ENCODE measurements at places on chromosomes 6 and 20.

GRCh38 chr6:144064402-144065212 is 30.8 kb downstream of the SF3B5 start:
- peak; percentile 52 for DNase-seq

DNA sequence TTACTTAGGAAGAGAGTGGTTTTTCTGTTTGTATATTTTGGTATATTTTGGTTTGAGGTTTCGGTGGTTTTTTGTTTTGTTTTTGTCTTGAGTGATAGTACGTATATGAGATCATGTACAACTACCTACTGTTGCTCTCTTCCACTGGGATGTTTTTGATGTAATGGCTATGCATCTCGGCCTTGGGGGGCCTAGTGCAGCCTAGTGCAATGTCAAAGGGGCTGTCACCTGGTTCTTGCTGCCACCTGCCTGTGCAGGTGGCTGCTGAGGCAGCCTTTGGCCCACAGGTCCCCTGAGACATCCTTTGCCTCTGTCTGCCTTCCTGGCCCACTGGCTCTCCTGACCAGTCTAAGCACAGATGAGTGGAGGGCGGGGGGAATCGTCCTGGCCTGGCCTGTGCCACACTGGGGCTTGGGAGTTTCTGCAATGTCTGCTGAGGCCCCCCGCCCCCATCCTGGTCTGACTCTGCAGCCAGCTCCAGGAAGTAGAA is 546.6 kb downstream of the CD83 start:
- DNase-seq, result peak; percentile 49

DNA sequence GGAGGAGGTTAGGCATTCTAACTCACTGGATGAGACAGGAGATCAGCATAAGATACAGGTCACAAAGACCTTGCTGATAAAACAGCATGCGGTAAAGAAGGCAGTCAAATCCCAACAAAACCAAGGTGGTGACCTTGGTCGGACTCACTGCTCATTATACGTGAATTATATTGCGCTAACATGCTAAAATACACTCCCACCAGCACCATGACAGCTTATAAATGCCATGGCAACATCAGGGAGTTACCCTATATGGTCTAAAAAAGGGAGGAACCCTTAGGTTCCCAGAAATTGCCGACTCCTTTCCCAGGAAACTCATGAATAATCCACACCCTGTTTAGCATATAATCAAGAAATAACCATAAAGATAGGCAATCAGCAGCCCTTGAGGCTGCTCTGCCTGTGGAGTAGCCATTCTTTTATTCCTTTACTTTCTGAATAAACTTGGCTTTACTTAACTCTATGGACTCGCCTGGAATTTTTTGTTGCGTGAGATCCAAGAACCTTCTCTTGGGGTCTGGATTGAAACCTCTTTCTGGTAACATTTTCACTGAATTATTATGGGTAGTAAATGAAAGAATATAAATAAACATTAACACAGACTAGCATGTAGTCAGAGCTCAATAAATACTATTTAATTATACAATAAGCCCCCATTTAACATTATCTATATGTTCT is 3.0 kb upstream of the LAMA4 start:
- DNase-seq, result no peak

- peak; percentile 73 for DNase-seq
Measured at GRCh38 chr6:111406200-111406721, 76.8 kb downstream of the REV3L start.

GRCh38 chr6:21593927-21594415 is 420 bp downstream of the SOX4 start:
- peak; percentile 9 for DNase-seq

GRCh38 chr6:33886673-33887144 is 82.9 kb upstream of the MLN start:
- DNase-seq, result no peak

DNA sequence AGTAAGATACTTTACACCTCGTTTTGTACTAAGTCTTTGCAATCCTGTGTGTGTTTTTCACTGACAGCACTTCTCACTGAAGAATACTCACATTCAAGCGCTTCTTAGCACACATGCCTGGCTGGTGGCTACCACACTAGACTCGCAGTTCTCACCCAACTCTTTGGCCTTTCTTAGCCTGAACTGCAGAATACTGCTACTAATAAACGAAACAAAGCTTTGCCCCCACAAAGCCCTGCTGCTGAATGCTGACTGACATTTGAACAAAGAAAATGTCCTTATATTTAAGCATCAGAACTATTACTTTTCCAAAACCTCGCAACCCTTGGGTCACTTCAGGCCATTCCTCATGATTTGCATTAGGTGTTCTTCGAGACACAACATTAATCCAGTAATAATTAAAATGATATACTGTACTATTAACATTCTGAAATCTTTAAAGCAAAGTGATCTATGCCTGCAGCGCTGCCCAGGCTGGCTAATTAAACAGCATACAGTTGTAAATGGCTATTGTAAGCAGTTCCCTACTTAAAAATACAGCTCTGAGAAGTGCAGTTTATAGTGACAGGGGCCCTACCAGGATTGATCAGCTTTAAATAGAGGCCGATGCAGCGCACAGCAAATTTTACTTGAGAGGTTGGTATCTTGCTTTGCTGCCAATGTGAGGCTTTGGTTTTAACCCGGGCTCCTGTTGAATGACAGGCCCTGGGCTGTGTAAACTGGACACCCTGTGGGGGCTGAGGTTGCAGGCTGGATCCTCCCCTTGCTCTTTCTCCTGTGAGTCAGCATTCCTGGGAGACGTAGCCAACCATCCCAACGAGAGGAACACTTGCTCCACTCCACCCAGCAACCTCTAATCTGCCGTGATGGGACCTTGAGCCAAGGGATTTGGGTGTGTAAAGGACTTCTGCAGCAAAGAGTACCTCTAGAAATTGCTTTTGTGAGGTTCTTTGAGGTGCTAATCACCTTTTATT is 899.0 kb downstream of the TFAP2A start:
- DNase-seq, result no peak

DNA sequence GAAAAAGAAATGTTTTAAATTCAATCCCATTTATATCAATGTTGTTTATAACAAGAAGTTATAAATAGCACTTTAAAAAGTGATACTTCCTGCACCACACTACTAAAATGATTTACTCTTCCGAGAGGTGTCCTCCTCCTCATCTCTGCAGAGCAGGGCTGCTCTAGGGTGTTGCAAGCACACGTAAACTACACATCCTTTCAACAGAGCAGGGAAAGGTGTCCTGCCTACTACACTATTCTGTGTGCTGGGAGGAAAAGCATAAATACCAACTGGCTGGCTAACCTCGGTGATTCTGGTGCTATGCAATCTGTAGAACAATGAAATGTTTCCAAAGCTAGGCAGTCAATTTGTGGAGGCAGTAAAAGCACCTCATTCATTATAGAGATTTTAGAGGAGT is 89.5 kb upstream of the MAP7 start:
- DNase-seq, result no peak

- no peak for DNase-seq
Measured at GRCh38 chr6:105892577-105893262, 193.4 kb upstream of the PRDM1 start.

- DNase-seq, result no peak
Measured at GRCh38 chr20:1121429-1121828, 3.0 kb downstream of the PSMF1 start.

- no peak for DNase-seq
Measured at GRCh38 chr6:87095087-87095509, at the start of gene CGA. Gene CGA, minus strand, starts transcription at chr6:87095106. Its CDS starts 6,906 bp downstream, at chr6:87088200.

- no peak for DNase-seq
Measured at GRCh38 chr6:47859175-47859574, 77.3 kb downstream of the OPN5 start.

DNA sequence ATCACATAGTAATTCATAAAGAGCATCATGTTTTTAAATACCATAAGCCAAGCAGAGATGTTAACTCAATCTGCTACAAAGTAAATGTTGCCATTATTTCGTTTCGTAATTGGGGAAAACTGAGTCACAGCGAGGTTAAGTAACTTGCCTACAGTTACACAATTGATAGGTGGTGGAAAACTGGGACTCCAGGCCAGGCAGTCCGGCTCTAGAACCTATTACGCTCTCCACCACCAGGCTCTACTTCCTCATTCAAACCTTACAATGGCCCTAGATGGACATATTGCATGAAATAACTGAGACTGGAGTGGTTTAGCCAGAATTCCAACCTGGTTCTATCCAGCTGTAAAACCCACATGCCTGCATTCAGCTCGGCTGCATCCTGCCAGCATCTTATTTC is 58.2 kb downstream of the LINC00237 start:
- DNase-seq, result no peak

DNA sequence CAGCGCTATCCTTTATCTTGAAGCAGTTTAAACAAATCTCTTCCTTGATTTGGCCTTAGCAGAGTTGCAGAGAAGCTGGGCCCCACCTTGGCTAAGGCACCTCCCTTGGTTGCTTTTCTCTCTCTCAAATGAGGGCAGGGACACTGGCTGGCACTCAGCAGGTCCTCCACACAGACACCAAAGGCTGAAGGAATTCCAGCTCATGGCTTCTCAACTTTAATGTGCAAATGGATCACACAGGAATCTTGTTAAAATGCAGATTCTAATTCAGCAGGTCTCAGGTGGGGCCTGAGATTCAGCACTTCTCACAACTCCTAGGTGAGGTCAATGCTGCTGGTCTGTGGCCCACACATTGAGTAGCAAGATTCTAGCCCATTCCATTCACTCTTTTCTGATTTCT is 25.7 kb downstream of the RIMS4 start:
- no peak for DNase-seq

- DNase-seq, result no peak
Measured at GRCh38 chr20:40639676-40640355, 49.2 kb downstream of the MAFB start.

DNA sequence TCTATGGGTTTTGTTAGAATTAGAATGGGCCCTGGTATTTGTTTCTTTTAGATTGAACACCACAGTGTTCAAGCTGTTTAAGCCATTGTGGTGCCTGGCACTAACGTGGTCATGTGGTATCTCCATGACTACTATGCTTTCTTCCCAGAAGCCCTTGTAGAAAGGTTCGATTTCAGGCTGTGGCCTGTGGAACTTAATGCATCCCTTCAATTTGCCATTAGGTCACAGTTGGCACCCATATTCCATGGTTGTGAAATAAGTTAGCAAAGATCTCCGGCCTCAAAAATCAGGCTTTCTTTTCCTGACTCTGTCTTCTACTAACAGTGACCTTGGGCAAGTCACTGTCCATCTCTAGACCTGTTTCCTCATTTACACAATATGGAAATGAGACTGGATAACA is 31.3 kb upstream of the AAR2 start:
- DNase-seq, result no peak

GRCh38 chr6:55666606-55667225 is 87.7 kb upstream of the HMGCLL1 start:
- no peak for DNase-seq

DNA sequence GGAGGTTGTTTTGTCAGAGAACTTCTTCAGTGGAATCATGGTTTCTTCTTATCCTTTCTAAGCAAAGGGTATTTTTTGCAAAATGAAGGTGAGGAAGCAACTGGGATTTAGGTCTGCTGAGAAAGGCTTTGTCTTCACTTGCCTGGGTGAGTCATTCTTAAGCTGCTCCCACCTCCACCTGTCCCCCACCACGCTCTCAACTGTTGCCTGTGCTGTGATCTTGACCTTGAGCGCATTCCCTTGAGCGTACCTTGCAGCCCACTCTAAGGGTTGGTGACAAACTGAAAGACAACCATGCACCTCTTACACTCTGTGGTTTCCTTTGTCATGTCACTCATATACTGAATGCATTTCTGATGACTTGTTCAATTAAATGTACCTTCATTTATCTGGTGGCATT is 641.1 kb downstream of the RNF144B start:
- DNase-seq, result no peak

- no peak for DNase-seq
Measured at GRCh38 chr6:154613137-154613676, 102.7 kb upstream of the CNKSR3 start.

GRCh38 chr20:20710443-20711315 is 1.8 kb downstream of the RALGAPA2 start:
- DNase-seq, result no peak

DNA sequence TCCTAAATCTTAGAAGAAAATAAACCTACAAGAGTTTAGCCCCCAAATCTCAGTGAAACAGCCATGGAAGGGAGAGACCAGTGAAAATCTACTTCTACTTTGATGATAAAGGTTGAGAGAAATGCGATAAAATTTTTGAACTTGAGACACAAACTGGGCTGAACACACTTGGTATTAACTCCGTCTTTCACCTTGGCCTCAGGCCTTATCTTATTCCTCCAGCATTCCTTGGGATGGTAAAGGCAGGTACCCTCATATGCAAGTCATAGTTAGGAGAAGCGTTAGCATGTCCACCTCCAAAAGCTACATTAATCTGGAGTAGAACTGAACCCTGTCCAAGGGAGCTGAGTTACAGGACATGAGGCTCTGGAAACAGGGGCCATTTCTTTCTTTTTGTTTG is 1.2 kb upstream of the SPTLC3 start:
- DNase-seq, result no peak

GRCh38 chr6:17601386-17601703 is 1.2 kb downstream of the FAM8A1 start:
- DNase-seq, result no peak

GRCh38 chr20:37223053-37223452 is 38.6 kb downstream of the GHRH start:
- DNase-seq, result no peak

DNA sequence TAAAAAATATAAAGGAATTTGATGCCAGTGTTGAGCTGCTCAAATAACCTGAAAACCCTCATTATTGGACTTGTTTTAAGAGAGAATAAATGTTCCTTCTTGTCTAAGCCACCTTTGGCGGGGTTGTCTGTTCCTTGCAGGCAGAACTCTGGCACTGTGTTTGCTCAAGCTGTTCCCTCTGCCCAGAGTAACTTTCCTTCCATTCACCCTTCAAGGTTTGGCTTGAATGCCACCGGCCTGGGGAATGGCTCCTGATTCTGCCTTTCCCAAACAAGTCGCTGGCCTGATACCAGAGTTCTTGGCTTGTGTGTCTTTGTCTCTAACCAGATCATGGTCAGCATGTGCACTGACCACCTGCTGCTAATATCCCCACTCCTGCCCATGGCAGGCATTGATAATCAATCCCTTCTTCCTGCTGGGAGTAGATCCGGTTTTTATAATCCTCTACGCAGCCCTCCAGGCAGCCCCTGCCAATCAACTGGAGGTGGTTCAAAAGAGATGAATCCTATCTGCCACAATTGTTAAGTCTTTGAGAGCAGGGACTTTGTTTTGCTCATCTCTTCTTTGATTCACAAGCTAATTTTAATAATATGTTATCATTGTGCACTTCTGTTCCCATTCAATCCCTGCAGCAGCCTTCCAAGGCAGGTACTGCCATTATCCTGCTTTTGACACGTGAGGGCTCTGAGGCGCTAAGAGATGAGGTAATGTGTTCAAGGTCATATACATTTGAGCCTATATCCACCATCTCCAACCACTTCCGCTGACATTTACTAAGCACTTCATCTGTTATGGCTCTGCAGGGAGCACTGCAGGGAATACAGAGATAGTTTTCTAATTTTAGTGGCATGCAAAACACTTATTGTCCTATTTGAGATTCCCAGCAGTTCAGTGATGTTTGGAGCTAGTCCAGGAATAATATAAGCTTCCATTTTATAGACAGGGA is 3.1 kb upstream of the CCM2L start:
- no peak for DNase-seq

All from memory B cell (primary cell).